ENCODE measurements at places on chromosomes 6 and 20.

- no peak for DNase-seq
These were observed 129.5 kb upstream of the PTPN1 start for GRCh38 chr20:50380697-50381040.

DNA sequence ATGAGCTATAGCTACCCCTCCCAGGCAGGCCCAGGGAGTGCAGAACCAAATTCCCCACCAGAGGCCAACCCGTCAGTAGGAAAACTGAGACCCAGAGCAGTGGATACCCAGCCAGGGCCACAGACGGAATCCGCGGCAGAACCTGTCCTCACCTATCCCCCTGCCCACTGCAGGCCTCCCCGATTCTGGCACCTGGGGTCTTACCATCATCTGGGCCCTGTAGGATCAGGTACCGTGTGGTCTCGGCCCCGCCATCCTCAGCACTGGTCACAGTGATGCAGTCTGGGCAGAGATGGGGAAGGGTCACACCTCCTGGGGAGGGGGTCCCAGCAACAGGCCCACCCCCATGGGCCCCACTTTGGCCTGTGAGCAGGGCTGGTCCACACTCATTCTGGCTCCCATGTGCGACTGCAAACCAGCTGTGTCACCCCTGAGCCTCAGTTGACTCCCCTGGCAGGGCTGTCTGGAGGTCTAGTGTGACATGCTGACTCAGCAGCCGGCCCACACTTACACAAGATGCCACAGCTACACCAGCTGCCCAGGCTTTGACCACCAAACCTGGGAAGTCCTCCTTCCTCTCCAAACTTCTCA, 3.8 kb downstream of the ZNF335 start:
- DNase-seq = no peak

DNA sequence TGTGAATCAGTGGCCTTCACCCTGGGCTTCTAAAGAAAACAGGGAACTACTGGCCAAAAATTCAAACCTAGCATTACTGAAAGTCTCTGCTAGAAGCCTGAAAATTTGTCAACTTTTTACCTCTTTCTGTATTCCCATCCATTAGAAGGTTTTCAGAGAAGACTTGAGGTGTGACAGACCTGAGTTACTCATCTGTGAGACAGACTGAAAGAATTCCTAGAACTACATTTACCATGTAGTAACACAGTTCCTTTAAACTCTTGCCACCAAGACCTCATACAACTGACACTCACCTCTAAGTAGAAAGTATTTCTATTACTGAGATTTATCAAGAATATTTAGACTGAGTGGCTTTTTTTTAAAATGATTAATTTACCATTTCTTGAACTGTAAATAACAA, 4.5 kb downstream of the DPM1 start:
- no peak for DNase-seq

DNA sequence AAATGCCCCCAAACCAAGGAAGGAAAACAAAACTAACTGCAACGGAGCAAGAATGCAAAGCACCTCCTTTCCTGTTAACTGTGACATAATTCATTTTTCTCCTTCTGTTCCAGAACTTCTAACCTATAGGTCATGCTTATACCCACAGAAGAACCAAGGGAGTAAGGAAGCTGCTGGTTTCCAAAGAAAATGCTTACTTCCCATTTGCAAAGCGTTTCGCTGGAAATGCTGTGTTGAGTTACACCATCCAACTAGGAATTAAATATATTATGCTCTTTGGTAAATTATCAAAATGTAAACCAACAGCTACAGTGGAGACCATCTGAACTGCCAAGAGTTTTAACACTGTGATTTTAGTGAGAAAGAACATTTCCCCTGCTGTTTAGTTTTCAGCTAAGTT, 42.9 kb downstream of the ATXN1 start:
- no peak for DNase-seq

DNA sequence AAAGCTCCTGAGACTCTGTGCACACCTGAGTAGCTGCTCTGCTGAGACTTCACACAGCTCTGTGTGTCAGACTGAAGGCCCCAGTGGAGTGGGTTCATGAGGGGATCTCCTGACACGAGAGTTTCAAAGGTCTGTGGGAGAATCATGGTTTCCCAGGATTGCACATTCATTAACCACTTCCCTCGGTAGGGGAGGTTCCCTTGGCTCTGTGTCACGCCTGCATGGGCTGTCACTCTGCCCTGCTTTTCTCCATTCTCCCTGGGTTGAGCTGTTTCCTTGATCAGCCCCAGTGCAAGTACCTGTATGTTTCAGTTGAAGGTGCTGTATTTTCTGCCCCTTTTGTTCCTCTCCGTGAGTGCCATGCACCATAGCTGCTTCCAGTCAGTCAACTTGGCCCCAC, 236.9 kb downstream of the EPM2A start:
- no peak for DNase-seq

DNA sequence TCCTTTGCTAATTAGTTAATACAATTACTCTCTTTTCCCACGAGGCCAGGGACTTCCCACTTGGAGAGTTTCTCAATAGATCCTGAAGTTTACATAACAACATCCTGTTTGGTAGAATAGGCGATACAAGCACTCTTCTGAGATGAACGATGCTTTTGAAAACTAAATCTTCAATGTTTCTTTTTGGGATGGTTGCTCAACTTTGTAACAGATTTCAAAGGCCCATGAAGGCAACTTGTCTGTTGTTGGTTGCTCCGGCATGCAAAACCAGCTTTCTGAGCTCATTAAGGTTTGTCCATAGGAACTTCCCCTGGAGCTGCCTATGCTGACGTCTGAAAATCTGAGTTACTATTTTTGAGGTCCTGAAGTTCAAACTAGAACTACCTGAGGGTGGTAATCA, 25.9 kb upstream of the ROS1 start:
- DNase-seq = no peak

DNA sequence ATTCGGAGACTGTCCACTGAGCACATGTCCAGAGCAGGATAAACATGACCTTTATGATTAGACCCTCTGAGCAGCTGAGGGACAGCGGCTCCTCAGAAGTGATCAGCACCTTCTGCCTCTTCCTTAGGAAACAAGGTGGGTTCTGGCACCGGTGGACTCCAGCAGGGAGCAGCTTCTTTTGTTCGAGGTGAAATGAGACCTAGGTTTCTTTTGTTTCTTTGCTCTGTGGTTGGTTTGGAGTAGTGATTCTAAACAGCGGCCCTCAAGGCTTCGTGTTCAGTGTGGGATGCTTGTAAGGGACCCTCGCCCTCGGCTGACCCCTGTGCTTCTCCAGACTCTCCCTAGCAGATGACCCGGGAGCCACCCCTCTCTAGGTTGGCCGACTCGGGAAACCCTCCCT, 14.6 kb upstream of the FRMD1 start:
- DNase-seq = no peak

- no peak for DNase-seq
These were observed 33.0 kb upstream of the GPR6 start for GRCh38 chr6:109945091-109945490.

DNA sequence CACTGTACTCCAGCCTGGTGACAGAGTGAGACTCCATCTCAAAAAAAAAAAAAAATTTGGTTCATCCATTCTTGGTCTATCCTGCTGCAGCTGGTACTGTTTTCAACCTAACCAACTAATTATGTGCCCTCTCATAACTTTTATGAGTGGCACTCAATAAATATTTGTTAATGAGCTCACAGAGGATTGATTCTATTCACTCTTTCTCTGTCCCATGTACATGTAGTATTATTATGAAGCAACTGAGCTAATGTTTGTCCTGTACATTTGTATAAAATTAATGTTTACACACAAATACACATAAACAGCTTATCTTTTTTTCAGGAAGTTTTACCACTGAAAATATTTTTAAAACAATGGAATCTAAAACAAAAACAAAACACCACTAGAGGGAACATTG, 10.1 kb downstream of the RIPOR2 start:
- DNase-seq = no peak

- no peak for DNase-seq
These were observed 34.4 kb downstream of the PCNA start for GRCh38 chr20:5085380-5085779.

- DNase-seq = no peak
These were observed 48.8 kb upstream of the TAF8 start for GRCh38 chr6:42001506-42001905.

- DNase-seq = no peak
These were observed 5.1 kb downstream of the KCNS1 start for GRCh38 chr20:45095805-45096238.

DNA sequence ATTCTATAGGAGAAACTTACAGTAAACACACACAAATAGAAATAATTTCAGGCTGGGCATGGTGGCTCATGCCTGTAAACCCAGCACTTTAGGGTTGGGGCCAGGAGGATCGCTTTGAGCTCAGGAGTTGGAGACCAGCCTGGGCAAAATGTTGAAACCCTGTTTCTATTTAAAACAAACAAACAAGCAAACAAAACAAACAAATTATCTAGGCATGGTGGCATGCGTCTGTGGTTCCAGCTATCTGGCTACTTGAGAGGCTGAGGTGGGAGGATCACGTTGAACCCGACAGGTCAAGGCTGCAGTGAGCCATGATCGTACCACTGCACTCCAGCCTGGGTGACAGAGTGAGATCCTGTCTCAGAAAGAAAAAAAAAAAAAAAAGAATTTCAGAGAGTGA, 64.0 kb downstream of the NHLRC1 start:
- DNase-seq = no peak

- DNase-seq = no peak
These were observed 16.7 kb downstream of the ACOT13 start for GRCh38 chr6:24683297-24684296.

GRCh38 chr6:21823371-21823770, 229.8 kb downstream of the SOX4 start:
- DNase-seq = no peak

- DNase-seq = peak; percentile 33
These were observed 238.5 kb downstream of the ZFAND3 start for GRCh38 chr6:38057994-38058393.

GRCh38 chr20:2314759-2315439, 19.1 kb downstream of the TGM3 start:
- no peak for DNase-seq

DNA sequence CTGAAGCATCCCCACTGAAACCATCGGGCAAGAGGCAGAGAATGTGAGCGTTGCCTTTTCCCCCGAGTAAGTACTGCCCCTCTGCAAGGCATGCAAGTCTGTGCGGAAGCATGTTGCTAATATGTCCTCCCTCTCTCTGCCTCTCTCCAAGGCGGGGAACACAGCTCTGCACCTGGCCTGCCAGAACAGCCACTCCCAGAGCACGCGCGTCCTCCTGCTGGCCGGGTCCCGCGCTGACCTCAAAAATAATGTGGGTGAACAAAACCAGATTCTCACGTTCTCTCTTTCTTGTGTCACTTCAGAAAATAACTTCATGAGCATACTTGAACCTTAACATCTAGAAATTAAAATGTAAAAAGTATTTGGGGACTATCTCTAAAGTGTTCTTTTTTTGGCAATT, 26.4 kb downstream of the LYRM2 start:
- DNase-seq = no peak

- DNase-seq = no peak
These were observed 235.0 kb downstream of the TTLL2 start for GRCh38 chr6:167559675-167560479.

DNA sequence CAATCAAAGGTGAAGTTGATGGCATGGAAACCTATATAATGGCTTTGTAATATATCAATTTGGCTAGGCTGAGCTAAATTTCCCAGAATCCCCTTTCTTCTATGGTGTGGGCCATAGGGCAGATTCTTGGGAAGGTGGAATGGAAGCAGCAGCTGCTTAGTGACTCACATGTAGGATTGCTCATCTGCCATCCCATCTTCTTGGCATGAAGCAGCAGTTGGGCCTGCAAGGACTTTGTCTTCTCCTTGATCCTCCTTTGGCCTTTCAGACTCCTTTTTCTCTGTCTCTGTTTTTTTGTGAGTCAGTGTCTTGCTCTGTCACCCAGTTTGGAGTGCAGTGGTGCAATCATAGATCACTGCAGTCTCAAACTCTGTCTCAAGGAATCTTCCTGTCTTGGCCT, 52.6 kb upstream of the CEP162 start:
- DNase-seq = no peak

DNA sequence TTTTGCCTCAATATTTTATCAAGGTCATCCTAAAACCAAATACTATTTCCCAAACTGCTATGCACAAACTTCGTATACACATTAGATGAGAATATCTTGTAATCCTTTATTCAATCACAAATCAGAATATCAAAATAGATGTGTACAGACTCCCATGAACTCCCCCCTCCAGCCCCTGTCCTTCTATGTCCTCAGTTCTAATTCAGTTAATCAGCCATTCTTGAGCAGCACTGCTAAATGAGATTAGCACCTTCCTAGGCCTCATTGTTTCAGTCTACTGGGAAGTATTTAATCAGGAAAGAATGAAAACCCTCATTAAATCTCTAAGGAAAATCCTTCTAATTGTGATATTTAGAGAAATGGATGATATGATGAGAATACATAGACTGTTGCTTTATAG, 36.6 kb downstream of the RCAN2 start:
- DNase-seq = no peak

DNA sequence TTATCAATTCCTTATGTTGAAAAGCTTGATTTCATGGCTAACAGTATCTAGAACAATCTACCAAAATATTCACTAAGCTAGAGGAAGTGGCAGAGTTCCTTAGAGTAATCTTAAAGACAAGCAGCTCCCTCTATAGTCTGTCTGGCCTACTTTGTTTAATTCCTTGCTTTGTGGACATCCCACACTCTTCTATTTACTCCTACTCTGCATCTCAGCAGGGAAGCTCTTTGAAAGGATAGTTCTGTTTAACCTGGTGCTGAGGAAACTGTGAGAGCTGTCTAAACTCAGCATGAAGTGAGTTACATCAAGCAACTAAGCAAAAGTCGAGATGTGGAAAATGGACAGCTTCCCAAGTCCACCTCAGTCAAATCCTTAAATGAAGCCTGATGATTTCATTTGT, 4.3 kb downstream of the REV3L start:
- DNase-seq = no peak

DNA sequence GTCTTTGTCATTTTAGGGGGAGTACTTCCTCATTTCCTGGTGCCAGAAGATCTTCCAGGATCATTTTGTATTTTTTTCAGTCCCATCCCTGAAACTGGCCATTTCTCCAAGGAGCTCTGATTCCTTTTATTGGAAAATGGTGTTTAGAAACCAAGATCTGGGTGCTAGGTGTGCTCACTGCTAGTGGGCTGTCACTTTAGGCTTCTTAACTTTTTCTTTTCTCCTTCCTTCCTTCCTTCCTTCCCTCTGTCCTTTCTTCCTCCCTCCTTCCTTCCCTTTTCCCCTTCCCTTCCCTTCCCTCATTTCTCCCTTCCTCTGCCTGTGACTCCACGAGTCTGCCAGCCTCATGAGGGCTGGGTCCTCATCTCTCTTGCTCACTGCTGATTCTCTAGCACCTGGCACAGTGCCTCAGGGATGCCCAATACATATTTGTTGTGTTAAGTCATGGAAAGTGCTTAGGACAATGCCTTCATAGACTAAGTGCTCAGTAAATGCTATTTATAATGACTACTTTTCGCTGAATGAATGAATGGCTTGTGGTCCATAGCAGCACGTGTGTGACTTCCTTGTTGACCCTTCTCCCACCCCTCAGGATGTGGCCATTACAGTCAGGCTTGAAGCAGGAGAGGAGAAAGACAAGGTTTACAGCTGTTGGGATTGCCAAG, 36.9 kb downstream of the APCDD1L start:
- DNase-seq = no peak

GRCh38 chr20:24950128-24950835, 1.2 kb downstream of the CST7 start:
- DNase-seq = no peak

All from D721Med (cell line).